ENCODE measurements at places on chromosomes 7 and 10.

DNA sequence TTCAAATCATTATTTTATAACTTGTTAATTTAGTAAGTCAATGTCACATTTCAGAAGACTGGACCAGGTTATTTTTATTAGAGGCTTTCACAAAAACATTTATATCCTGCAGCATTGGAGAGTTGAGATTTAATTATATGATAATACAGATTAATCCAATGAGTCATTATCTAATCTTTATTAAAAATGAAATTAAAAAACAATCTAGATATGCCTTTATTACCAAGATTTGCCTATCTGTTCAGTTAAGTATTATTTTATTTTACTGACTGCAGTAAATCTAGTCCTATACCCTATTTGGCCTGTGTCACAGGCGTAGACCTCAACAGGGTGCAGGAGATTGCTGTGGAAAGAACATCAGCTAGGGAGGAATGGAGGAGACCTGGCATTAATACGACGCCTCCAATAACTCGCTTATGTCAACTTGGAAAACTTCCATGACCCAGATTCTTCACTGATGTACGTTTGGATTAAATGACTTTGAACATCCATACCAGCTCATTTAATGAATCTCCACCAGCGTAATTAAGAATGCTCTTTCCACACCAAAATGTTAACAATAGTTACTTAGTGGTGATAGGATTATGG lies 18.2 kb downstream of the PAXIP1 start:
- no peak for DNase-seq

GRCh38 chr7:79182283-79182682 lies 271.2 kb downstream of the MAGI2 start:
- no peak for DNase-seq

- no peak for DNase-seq
These were observed 155.3 kb upstream of the COBL start for GRCh38 chr7:51471981-51472296.

DNA sequence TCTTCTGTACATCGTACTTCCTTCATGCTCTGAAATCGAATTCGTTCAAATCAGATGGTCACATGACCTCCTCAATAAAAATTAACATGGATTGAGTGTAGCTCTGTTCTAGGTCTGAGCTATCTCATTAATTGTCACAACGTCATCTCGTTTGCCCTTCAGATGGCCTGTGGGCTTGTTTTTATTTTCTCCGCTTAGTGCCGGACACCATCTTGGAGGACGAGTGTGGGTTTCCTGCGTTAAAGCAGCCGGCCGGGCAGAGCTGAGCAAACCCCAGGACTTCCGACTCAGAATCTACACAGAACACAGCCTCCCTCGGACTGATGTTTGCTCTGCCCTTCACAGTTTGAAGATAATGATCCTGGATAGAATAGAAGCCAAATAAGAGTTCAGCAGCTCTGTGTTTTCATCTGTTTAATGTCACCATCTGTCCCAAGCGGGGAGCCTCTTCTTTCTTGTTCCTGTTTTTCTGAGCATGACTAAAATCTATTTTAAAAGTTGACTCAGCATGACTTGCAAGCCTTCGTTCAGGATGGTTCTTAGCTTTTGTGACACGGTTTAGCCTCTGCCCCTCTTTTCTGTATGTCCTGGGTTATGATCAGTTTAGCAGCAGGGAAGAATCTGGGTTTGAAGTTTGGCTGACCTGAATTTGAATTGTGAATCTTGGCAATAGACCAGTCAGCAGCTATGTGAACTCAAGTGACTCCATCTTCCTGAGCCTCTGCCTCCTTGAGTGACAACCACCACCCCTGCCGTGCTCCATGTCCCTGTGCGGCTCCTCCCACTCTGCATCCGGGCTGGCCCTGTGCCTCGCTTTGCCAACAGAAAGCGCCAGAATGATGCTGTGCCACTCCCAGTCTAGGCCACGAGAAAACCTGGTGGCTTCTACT lies 30.6 kb upstream of the GALNTL5 start:
- no peak for DNase-seq

GRCh38 chr7:114084472-114085312 lies 165.9 kb upstream of the PPP1R3A start:
- peak; percentile 54 for DNase-seq

Measured in GM06990 (cell line).